Panc1 (cell line): ENCODE measurements at places on chromosomes 11 and 22. TPM values are rescaled to one million over a fixed set of nuclear protein-coding genes. Genes with fewer than 3 reads are reported as not detected.

GRCh38 chr22:45976254-45977002, 534 bp downstream of the WNT7B start:
- no peaks in the 10 kb centered on the region for H3K27me3 ChIP-seq
- H3K27ac ChIP-seq = peak overlapping the region; percentile 77
- peak overlapping the region; percentile 70 for H3K4me3 ChIP-seq

DNA sequence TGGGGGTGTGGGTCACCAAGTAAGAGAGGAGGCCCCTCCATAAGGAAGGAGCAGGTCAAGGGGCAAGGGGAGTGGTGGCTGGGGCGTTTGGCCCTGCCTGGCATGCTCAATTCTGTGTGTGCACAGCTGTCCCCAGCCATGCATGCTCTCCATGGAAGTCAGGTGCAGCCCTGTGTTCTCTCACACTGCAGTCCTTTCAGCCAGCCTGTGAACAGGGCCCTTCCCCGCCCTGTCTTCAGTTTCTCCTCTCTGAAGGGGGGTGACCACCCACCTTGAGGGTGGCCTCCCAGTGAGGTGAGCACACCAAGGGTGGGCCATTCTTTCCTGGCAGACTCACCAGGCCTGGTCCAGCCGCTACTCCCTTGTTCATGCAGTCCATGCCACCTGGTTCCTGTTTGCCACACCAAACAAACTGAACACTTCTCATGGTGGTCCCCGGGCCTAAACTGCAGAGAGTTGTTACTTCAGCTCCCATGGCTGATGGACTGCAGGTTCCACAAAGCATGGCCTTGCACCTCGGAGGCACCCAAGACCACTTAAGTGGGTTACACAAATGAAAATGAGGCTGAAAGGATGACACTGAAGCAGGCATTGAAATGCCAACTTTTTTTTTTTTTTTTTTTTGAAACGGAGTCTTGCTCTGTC, 1.7 kb upstream of the CHCHD10 start:
- H3K36me3 ChIP-seq = no peaks in the 10 kb centered on the region; the same call in 1 of the 2 replicates
- H3K27me3 ChIP-seq = no peaks in the 10 kb centered on the region
- no peak overlapping the region for H3K27ac ChIP-seq
- H3K4me1 ChIP-seq = 0 out of 2 replicates have a peak, but pooled peaks cover 2% of the 10 kb centered on the region
- DNase-seq = no peak

GRCh38 chr22:48303369-48303725, 1524.3 kb downstream of the BRD1 start:
- H3K4me3 ChIP-seq = no peak overlapping the region
- H3K27ac ChIP-seq = no peak overlapping the region
- H3K4me1 ChIP-seq = no peaks in the 10 kb centered on the region
- DNase-seq = no peak

Gene APOL4
- not detected for total RNA-seq

DNA sequence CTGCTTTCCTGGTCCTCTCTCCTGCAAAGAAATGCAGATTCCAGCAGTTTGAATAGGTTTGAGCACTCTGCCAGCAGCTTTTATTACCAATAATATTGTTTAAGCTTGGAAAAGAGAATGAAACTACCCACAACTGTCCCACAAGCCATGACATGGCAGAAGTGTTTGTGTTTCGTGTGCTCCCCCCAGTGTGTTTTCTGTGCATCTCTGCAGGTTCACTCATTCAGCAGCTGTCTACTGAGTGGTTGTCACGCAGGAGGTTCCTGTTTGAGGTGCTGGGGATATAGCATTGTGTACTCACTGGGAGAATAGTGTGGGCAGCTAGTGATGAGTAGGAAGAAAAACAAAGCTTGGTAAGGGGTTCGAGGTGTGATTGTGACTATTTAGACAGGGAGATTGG, 55.3 kb upstream of the SUSD2 start:
- H3K36me3 ChIP-seq = no peaks in the 10 kb centered on the region
- no peaks in the 10 kb centered on the region for H3K27me3 ChIP-seq
- no peak overlapping the region for H3K27ac ChIP-seq

GRCh38 chr22:17229991-17230630, 10.9 kb upstream of the ADA2 start:
- no peaks in the 10 kb centered on the region for H3K36me3 ChIP-seq
- H3K27me3 ChIP-seq = no peaks in the 10 kb centered on the region
- H3K4me1 ChIP-seq = no peaks in the 10 kb centered on the region
- no peak for DNase-seq
- no peak overlapping the region for H3K4me3 ChIP-seq

DNA sequence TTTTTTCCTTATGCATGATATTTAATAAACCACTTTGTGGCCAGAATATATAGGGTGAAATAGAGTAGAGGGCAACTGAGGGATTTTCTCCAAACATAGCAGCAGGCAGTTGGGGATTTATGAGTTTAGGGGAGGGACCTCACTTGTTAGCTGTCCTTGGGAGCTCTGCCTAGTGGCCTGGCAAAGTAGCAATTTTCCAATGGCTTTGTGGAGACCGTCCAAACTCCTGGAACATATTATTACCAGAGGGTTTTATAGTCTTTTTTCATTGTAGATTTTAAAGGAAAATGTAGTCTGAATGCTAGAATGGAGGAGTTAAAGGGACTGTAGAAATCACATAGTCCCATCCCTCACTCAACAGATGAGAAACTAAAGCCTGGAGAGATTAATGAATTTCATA, 32.3 kb downstream of the AMOTL1 start:
- no peak overlapping the region for H3K27ac ChIP-seq
- DNase-seq = no peak
- H3K4me1 ChIP-seq = peaks cover 1% of the 10 kb centered on the region; the same call in 1 of the 2 replicates
- H3K27me3 ChIP-seq = 0 out of 2 replicates have a peak, but pooled peaks cover 1% of the 10 kb centered on the region
- H3K4me3 ChIP-seq = no peak overlapping the region

DNA sequence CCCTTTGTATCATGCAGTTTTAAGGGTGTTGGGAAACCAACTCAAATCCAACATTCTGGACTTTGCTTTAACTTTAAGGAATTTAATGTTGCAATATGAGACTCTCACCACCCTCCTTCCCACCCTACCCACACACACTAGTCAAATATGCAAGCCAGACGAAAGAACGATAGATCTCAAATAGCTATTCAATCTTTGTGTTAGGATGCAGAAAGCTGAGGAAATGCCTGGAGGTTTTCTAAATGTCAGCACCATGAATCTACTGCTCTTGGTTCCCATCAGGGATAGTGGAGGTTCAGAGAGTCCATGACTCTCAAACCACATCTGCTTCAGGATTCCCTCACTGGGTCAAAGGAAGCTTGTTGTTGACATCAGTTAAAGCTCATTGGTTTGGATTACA, 33.7 kb downstream of the EXPH5 start:
- H3K4me3 ChIP-seq = no peak overlapping the region
- no peaks in the 10 kb centered on the region for H3K36me3 ChIP-seq
- no peaks in the 10 kb centered on the region for H3K4me1 ChIP-seq
- H3K27me3 ChIP-seq = peaks cover 11% of the 10 kb centered on the region
- no peak overlapping the region for H3K27ac ChIP-seq

Gene SMIM35
- total RNA-seq = not detected

DNA sequence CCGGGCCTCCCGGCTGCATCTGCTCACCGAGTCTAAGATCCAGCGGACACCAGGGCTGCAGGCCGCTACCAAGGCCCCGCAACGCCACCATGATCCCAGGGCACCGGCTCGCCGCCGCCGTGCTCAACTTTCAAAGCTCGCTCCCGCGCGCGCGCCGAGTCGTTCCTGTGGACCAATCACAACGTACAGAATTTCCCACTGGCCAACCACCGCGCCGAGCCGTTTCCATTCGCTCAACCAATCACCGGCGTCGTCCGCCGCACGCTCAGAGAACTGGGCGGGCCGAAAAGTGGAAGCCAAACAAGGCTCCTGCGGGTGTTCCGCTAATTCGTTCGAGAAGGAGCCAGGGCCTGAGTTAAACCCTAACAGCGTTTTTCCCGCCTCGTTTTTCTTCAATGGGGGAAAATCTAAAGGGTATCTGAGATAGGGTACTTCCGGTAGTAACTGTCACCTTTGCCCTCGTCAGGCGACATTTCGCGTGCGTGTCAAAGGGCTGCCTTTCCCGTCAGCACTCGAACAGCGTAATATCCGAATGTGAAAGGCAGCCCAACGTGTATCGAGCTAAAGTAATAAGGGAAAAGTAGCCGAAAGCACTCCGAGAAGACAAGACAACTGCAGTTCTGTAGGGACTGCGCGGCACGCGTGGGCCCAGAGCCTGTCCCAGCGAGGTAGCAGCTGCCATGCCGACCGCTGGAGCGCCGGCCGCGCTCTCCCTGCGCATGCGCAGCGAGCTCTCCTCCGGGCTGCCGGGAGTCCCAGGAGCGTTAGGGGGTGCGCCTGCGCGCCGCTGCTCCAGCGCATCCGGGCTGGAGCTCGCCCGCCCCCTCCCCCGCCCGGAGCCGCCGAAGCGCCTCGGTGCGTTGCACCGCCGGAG, at the start of the genes NCAPD3 and VPS26B:
Gene NCAPD3, minus strand, starts transcription at position 132 of the 874 bp plus-strand sequence. Its CDS starts 41 bp downstream, at position 91.
Gene VPS26B, plus strand, starts transcription at position 836 of the 874 bp plus-strand sequence. CDS start 452 bp downstream, outside the sequence.
- peak; percentile 87 for DNase-seq
- H3K36me3 ChIP-seq = peaks cover 9% of the 10 kb centered on the region
- H3K4me1 ChIP-seq = peaks cover 26% of the 10 kb centered on the region
- H3K4me3 ChIP-seq = peak within 1 kb of the TSS; percentile 85

Gene ATF4
- 177 TPM for total RNA-seq

Gene TENM4
- total RNA-seq = 0.39 TPM

GRCh38 chr11:69682221-69682620, 7.1 kb upstream of the LTO1 start:
- no peak overlapping the region for H3K4me3 ChIP-seq
- H3K36me3 ChIP-seq = no peaks in the 10 kb centered on the region
- no peak for DNase-seq
- H3K27me3 ChIP-seq = no peaks in the 10 kb centered on the region

- no peak overlapping the region for H3K27ac ChIP-seq
- no peaks in the 10 kb centered on the region for H3K27me3 ChIP-seq
- no peak overlapping the region for H3K4me3 ChIP-seq
- H3K4me1 ChIP-seq = no peaks in the 10 kb centered on the region
Observed at GRCh38 chr11:119701591-119702549, 27.1 kb downstream of the NECTIN1 start.

DNA sequence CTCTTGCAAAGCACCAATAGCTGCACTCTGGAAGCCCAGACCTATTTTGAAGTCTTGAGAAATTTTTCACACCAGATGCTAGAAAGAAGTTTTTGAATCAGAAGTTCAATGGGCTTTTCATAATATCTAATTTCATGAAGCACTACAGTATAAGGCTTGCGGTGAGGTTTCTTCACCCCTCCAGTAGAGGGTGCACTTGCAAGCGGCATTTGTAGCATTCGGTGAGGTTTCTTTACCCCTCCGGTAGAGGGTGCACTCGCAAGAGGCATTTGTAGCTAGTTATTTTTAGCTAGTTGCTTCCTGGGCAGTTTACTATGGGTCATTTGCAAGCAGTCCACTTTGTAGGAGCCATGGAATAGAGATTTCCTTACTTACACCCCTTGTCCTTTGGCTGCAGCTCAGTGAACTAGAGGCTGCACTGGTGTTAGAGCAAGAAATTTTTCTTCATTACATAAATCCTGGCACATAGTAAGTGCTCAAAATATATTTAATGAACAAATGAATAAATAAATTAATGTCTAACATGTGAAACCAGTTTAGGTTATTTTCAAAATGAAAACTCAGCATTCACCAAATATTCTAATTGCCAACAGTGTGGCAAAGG, 7.8 kb upstream of the NOX4 start:
- H3K27me3 ChIP-seq = no peaks in the 10 kb centered on the region
- H3K27ac ChIP-seq = no peak overlapping the region
- H3K4me1 ChIP-seq = no peaks in the 10 kb centered on the region
- no peak overlapping the region for H3K4me3 ChIP-seq

- H3K27me3 ChIP-seq = no peaks in the 10 kb centered on the region
- no peaks in the 10 kb centered on the region for H3K36me3 ChIP-seq
- DNase-seq = no peak
- no peak overlapping the region for H3K27ac ChIP-seq
- H3K4me3 ChIP-seq = no peak overlapping the region
- no peaks in the 10 kb centered on the region for H3K4me1 ChIP-seq
Observed at GRCh38 chr11:29783506-29783905, 233.3 kb downstream of the KCNA4 start.

- H3K4me3 ChIP-seq = no peak overlapping the region
- H3K4me1 ChIP-seq = no peaks in the 10 kb centered on the region
- no peaks in the 10 kb centered on the region for H3K27me3 ChIP-seq
- H3K36me3 ChIP-seq = no peaks in the 10 kb centered on the region
- no peak overlapping the region for H3K27ac ChIP-seq
Observed at GRCh38 chr22:31726692-31727091, 23.2 kb downstream of the PRR14L start.

- H3K4me1 ChIP-seq = no peaks in the 10 kb centered on the region
- H3K27ac ChIP-seq = no peak overlapping the region
- no peak for DNase-seq
- H3K36me3 ChIP-seq = no peaks in the 10 kb centered on the region
- H3K4me3 ChIP-seq = no peak overlapping the region
- no peaks in the 10 kb centered on the region; the same call in 1 of the 2 replicates for H3K27me3 ChIP-seq
Observed at GRCh38 chr11:6402561-6402981, 12.3 kb downstream of the SMPD1 start.

DNA sequence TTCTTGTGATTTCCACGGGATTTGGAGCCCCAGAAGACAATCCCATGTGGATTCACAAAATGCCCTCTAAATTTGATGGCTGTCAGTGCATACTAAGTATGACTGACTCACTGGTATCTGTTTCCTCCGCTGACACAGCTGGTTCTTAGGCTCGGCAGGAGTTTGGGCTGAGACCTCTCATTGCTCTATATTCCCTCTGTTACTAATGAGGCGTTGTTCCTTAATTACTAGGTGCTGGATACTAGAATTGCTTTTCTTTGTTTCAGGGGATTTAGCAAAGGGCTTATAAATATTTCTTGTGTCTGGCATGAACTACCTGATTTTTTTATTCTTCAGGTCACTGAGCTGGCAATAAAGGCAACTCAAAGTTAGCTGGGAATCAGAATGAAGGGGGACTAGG, 53.2 kb upstream of the EHF start:
- peaks cover 4% of the 10 kb centered on the region for H3K4me1 ChIP-seq
- no peak overlapping the region for H3K27ac ChIP-seq
- H3K36me3 ChIP-seq = no peaks in the 10 kb centered on the region

GRCh38 chr22:47111626-47112581, 349.5 kb downstream of the TBC1D22A start:
- H3K27ac ChIP-seq = no peak overlapping the region
- no peak overlapping the region for H3K4me3 ChIP-seq
- no peaks in the 10 kb centered on the region for H3K36me3 ChIP-seq
- DNase-seq = no peak
- H3K27me3 ChIP-seq = no peaks in the 10 kb centered on the region

Gene SLC43A1
- 2.0 TPM for total RNA-seq

DNA sequence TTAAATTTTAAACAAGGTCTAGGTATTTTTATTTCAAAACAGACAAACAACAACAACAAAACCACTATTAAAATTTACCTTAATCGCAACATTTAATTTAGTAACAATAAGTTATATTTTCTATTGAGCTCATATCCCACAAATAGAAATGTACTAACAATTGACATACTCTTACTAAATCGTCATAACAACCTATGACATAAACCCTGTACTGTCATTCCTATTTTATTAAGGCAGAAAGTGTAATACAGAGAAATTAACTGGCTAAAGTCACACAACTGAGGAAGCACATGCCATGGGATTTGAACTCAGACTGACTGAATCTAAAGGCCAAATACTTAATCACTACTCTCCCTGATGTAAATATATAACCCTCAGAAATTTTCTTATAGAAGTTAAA, 3.0 kb downstream of the KIF18A start:
- peaks cover 40% of the 10 kb centered on the region for H3K4me1 ChIP-seq
- peak overlapping the region; percentile 82; the same call in 1 of the 2 replicates for H3K27ac ChIP-seq
- peak overlapping the region; percentile 84; the same call in 1 of the 2 replicates for H3K4me3 ChIP-seq
- H3K36me3 ChIP-seq = peaks cover 3% of the 10 kb centered on the region
- no peak for DNase-seq
